ENCODE measurements at places on chromosomes 2 and 18.

DNA sequence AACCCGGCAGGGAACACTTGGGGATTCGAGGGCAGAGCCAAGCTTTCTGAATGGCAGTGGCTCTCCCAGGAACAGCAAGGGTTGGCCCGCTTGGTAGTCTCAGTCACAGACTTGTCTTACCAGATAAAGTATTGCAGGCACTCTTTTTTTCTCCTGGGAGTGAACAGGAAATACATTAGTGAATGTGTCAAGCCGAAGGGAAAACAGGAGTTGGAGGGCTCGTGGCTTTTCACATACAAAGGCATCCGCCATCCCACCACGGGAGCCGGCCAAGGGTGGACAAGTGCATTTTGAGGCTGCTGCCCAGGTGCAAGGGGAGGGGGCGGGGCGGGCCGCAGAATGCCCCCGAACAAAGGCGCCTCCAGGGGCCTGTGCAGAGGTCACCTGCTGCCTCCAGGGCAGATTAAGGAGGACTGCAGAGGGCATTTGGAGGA lies 163.3 kb upstream of the SIX3 start:
- no peak for DNase-seq

GRCh38 chr2:32680942-32681341 lies 53.1 kb downstream of the TTC27 start:
- no peak for DNase-seq

DNA sequence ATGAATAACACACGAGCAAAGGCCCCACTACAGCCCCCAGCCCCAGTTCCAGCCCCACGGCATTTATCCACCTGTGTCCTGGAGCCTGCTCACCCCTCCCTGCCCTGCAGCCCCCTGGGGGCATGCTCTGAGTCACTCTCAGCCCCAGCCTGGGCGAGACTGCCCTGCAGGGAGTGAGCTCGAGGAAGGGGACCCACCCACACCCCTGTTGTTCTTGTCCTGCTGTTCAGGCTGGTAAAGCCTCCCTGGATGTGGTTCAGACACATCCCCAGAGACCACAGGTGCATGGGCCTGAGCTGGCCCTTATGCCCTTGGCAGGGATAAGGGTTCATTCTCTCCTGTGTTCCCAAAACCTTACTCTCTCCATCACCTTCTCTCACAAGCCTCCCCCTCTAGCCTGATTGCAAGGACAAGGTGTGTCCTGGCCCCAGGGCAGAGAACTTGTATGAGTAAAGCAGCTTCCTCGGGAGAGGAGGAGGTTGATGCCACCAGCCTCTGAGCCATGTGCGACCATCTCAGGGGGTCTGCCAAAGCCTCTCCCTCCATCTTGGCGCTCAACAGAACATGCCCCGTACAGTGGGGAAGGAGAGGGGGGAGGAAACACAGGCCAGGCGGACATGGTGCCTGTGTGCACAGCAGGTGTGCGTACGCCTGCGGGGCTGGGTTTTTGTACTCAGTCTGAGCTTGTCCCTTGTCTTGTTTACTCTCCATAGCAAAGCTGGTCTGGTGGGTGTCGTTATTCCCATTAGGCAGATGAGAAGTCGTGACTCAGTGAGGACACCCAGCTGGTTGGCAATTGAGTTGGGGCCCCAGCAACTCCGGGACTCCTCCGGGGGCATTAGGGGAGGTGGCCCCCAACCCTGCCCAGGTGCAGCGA lies 64.4 kb downstream of the CIB4 start:
- no peak for DNase-seq

DNA sequence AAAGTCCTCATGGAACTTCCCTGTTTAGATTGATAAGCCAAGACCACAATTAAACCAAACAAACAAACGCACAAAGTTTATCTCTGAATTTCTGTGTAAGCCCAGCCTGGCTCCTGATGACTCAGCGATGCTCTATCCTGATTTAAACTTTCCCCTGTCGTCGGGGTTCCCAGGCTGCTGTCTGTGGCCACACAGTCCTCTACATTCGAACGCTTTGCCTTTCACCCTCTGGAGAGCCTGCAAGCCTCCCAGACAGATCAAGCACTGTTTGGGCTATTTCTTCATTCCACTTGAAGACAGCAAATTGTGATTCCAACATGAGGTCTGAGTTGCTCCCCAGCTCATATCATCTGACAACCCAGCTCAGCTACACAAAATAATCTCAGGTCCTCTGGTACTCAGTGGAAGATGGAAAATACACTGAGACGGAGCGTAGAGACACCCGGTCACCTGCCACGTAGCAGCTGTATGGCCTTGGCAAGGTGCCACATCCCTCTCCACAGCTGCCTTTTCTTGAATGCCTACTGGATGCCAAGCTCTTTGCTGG lies 51.2 kb downstream of the CYRIA start:
- DNase-seq, result no peak

GRCh38 chr2:174729797-174730697 lies 34.2 kb downstream of the CHRNA1 start:
- no peak for DNase-seq

- no peak for DNase-seq
Measured at GRCh38 chr2:8563814-8564474, 117.9 kb upstream of the ID2 start.
